ENCODE measurements at places on chromosomes 4 and X.

DNA sequence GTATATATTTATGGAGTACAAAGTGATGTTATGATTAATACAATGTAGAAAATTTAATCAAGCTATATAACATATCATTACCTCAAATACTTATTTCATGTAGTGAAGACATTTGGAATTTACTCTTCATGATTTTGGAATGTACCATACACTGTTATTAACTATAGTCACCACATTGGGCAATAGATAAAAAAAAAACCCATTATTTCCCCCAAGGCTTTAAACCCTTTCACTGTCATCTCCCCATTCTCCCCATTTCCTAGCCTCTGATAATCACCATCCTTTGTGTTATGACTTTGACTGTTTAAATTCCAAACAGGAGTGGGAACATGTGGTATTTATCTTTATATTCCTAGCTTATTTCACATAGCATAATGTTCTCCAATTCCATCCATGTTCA lies 2189.1 kb upstream of the AGA start:
- DNase-seq = no peak

DNA sequence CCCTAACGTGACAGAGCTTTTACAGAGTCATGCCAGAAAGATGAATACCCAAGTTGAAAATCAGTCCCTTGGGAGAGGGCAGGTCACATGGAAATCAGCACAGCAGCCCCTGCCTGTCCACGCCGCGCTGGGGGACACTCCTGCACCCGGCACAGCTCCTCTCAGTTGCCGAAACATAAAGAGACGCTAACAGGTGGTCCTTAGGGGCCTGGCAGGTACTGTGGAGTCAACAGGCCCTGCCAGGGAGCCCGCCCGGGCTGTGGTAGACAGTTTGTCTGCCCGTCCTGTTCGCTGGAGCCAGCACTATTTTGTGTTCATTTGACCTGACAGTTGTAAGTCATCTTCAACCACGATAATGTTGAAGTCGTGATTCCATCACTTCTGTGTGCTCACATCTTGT lies 30.5 kb downstream of the NELFA start:
- no peak for DNase-seq

GRCh38 chrX:22389556-22390179 lies 117.0 kb downstream of the CBLL2 start:
- DNase-seq = no peak

DNA sequence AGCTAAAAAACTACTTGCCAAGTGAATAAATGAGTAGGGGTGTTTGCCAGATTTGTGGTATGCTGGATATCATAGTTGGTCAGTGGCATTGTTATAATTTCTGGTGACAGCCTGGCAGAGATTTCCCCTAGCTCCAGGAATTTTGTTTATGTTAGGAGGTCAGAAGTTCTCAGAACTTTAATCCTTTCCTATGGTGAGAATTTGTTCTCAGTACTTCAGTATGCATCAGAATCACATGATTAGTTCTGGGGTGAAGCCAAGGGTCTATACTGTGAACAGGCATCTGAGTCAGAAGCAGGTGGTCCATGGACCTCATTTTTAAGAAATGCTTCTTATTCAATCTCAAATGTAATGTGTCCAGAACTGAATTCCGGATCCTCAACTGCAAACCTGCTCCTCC lies 10.5 kb downstream of the RASSF6 start:
- no peak for DNase-seq

- DNase-seq = no peak
Observed at GRCh38 chrX:96480081-96480480, 204.6 kb upstream of the DIAPH2 start.

GRCh38 chrX:70183091-70183490 lies 5.8 kb downstream of the DGAT2L6 start:
- DNase-seq = no peak

- DNase-seq = no peak
Observed at GRCh38 chr4:10944321-10944720, 259.8 kb upstream of the CLNK start.

DNA sequence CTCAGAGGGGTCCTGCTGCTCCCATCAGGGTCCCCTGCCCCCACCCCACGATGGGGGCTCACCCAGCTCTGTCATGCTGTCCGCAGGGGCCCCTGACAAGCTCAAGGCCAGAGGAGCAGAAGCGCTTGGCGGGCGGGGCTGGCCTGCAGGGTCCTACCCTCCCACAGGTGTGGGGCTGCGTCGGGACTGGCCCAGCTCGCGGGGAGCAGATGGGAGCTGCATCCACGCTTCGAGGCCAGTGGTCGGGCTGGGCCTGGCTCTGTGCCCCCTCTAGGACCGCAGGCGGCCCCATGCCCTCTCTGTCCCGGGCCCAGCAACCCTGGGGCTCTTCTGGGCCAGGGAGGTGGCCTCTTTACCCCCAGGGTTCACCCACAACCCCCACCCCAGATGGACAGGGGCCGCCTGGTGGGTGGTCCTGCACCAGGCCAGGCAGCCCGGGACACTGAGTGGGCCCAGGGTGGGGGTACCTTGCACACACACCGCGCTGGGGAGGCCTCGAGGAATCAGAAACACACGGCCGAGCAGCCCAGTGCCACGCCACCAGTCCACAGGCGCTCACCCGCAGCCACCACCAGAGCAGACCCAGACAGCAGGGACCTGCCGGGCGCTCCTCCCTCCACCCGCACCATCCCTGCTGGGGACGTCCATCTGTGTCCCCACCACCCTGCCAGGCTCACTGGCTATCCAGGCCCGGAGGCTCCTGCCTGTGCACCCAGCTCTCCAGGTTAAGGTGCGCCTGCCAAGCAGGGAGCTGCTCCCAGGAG lies 30.0 kb downstream of the TACC3 start:
- no peak for DNase-seq

DNA sequence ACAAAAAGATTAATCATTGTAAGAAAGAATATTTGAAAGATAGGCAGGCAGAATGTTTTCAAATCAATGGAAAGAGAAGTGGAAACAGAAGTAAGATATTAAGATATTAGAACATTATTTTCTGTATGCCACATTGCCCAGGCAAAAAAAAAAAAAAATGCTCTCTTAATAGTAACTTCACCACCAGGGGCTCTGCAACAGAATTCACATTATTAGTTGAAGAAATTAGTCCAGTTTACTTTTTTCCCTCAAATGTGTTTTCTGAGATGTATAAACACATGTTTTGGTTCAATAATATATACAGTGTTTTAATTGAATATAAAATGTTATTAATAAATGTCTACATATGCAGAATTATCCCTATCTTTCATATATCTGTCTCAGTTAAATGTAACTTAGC lies 78.0 kb upstream of the ADAD1 start:
- DNase-seq = no peak

DNA sequence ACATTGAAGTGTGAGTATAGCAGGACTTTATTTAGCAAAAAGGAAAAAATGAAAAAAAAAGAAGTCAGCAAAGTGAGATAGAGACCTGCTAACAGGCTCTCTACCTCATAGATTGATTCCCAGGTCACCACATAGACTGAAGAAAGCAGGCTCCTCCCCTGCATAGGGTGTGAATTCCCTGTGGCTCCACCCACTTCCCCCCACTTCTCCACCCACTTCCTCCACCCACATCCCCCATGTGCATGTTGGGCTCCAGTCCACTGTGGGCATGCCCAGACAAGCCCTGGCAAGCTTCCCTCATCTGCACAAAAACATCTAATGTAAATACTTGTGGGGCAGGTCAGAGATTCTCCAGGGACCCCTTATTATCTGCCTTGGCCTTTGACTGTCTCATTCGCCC lies 97.8 kb downstream of the TMEM47 start:
- DNase-seq = no peak

DNA sequence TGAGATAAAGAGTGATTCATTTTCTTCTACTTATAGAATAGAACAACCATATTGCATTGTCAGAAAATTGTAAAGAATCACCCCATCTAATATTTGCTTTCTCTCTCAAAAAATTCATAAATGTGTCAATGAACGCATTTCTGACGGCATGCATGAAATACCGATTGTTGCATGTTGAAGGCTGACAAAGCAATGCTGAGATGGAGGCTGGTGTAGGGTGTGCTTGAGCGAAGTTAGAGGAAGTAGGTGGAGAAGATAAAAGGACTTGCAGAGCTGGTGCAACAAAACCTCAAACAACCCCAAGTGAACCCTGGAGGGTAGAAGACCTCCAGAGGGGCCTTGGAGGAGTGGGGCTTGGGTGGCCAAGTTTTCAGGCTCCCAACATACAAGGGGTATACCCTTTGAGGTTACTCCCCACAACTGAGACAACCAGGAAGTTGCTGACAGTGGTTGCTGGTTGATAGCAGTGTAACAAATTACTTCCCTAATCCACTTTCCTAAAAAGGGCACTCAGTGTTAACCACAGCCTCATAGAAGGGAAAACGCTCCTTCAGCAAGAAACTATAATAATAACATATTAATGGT lies 452.7 kb downstream of the NLGN4X start:
- DNase-seq = no peak

- DNase-seq = no peak
Observed at GRCh38 chr4:155684423-155684822, 17.8 kb downstream of the GUCY1A1 start.

DNA sequence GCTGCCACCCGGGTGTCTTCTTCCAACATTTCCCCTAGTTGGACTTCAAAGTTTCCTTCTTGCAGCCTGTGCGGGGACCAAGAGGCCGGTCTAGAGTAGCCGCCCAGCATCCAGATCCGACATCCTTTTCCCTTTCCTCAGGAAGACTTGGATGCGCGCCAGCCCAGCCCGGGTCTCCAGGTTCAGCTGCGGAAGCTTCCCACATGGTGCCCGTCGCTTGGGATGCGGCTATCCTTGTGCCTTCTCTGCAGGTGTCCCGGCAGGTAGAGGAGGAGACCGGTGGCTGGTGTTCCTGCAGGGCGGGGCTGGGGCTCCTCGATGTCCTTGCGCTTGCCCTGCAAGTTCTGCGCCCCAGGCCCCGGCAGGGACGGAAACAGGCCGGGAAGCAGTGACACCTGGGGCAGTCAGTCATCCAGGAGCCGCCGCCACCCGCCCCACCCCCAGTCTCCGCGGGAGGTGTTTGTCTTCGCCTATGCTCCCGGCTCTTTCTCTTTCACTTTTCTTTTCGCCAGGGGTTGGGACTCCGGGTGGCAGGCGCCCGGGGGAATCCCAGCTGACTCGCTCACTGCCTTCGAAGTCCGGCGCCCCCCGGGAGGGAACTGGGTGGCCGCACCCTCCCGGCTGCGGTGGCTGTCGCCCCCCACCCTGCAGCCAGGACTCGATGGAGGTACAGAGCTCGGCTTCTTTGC lies at the start of gene IL15:
Gene IL15, plus strand, starts transcription at position 502 of the 689 bp plus-strand sequence. CDS start 82,882 bp downstream, outside the sequence.
- no peak for DNase-seq

- DNase-seq = peak; percentile 33
Observed at GRCh38 chr4:26854701-26855100, 5.9 kb upstream of the STIM2 start.

- DNase-seq = no peak
Observed at GRCh38 chrX:120768681-120769080, 107.0 kb downstream of the CT47B1 start.

GRCh38 chr4:140935254-140935653 lies 179.1 kb upstream of the TBC1D9 start:
- DNase-seq = peak; percentile 95

DNA sequence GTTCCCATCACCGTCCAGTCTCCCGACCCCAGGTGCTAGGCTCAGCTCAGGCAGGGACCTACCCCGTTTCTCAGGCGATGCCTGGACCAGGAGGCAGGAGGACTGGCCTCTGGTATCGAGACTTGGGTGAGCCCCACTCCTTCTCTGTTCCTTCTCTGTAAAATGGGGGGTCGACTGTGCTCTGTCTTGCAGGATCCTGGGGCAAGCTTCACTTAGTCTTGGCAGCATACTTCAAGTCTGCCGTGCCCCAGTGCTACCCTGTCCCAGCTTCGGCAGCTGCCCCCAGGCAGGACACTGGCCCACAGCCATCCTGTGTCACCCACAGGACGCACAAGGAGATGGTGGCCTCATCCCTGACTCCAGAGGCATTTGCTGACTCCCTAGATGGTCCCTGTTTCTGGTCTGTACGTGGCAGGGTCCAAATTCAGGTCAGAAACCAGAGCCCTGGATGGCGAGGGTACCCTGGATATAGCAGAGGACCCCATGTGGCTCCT lies 7.0 kb upstream of the HAUS7 start:
- no peak for DNase-seq

GRCh38 chr4:177907736-177908424 lies 465.6 kb upstream of the AGA start:
- DNase-seq = no peak

GRCh38 chrX:118726887-118727685 lies at the start of gene IL13RA1:
TSS of gene IL13RA1 (plus strand) at chrX:118727606. CDS start at chrX:118727639, 33 bp downstream.
- DNase-seq = peak; percentile 10

DNA sequence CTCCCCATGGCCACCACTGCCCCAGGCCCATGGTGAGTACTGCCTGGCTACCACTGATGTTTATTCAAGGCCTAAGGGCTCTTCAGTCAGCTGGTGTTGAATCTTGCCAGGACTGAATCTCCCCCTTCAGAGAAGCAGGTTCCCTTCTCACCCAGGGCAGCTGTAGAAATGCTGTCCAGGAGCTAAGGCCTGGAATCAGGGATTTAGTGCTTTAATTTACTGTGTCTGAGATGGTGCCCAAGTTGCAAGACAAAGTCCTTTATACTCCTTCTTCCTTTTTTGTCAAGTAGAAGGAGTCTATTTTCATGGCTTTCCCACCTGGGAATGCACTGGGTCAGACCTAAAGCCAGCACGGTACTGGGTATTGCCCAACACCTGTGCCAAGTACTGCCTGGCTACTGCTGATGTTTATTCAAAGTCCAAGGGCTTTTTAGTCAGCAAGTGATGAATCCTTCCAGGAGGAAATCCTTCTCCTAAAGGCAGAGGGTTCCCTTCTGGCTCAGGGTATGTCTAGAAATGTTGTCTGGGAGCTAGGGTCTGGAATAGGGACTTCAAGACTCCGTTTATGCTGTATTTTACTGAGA lies 117.6 kb upstream of the ATOH1 start:
- no peak for DNase-seq

- DNase-seq = peak; percentile 8
Observed at GRCh38 chr4:185955826-185956543, 113.0 kb upstream of the TLR3 start.

- no peak for DNase-seq
Observed at GRCh38 chrX:73847100-73847499, 284.1 kb downstream of the CHIC1 start.

- DNase-seq = peak; percentile 38
Observed at GRCh38 chr4:18366892-18367291, 345.3 kb upstream of the LCORL start.

GRCh38 chr4:26763063-26763462 lies 97.6 kb upstream of the STIM2 start:
- no peak for DNase-seq

- DNase-seq = no peak
Observed at GRCh38 chr4:2591189-2591588, 54.7 kb downstream of the FAM193A start.

DNA sequence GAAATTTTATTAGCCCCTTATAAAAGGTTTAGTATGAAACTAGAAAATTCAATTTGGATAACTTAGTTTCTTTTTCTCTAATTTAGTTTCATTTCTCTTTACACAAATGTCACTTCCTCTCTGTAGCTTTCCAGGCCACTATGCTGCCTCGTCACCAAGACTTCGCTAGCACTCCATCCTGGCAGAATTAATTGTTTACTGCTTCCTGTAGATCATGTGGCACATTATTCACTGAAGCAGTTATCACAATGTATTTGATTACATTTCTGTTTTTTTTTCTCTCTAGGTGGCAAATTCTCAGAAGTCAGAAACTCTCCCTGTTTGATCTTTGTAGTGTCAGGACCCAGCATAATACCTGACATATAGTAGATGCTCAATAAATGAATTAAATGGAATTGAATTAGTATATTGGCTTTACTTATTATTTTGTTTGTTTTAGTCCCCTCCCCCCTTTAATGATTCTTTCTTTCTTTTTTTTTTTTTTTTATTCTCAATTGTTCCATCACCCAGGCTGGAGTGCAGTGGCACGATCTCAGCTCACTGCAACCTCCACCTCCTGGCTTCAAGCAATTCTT lies 9.3 kb upstream of the SAT1 start:
- no peak for DNase-seq

All from NCI-H1694 treated with DMSO at 0.1 percent for 48 hours (cell line).